ENCODE measurements at places on chromosomes 3 and 15. TPM values are rescaled to one million over a fixed set of nuclear protein-coding genes. Genes with fewer than 3 reads are reported as not detected.

SH3GL3 gene
- 0.29 TPM for total RNA-seq

DNA sequence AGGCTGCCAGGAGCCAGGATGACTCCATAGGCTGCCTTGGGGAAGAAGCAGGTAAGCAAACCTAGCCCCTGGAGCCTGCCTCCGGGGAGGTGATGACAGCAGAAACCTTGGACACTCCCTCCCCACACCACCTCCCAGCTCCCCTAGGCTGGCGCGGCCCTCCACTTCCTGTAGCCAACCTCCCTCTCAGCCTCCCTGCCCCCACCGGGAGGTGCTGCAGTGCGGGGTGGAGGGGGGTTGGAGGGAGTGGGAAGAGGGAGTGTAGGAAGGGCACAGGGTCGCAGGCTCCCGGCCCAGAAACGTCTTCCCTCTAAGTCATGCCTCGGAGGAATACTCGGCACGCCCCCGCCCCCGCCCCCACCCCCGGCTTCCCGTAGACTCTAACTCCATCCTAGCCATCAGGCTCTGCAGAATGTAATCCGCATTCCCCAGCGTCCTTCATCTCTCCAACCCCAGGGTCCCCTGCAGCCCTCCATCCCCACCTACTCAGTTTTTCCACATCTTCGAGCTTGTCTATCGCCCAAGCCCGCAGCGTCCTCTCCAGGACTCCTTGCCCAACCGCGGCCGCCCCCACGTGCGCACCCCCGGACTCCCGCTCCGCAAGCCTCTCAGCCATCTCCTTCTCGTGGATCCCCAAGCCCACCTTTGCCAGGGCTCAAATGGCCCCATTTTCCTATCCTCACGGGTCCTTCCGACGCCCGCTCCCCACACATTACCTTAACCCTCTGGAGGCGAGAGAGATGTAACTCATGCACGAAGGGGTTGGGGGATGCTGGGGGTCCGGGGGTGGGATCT, 528 bp downstream of the LPCAT4 start:
- DNase-seq: peak; percentile 90

CHRNB4 gene
- total RNA-seq: not detected

- peak; percentile 93 for DNase-seq
Measured at GRCh38 chr3:50256978-50257890, 11.7 kb upstream of the SEMA3B start.

DNA sequence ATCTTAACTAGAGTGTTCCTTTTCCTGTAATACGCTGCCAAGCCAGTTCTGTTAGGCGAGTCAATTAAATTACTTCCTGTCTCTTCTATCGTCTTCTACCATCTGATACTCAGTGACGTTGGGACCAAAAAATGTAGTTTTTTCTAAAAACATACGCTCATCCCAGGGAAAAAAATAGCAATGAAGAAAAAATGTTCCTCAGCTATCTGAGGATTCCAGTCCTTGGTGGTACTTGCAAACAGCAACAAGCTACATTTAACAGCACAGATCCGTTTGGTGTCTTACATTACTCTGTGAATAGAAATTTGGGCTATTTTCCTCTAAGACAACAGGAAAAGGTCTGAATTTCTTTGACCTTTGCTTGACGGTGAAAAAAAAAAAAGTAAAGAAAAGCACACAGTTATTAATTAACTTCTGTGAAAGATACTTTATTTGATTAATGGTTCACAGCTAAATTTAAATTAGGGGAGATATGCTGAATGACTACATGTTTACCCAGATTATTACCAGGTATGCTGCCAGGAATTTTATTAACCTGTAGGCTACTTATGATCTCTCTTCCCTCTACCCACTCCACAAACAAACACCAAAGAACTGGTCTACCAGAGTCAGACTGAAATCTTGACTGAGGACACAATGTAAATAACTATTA, 254.4 kb upstream of the ZPLD1 start:
- DNase-seq: no peak

HCN4 gene
- not detected for total RNA-seq

DNA sequence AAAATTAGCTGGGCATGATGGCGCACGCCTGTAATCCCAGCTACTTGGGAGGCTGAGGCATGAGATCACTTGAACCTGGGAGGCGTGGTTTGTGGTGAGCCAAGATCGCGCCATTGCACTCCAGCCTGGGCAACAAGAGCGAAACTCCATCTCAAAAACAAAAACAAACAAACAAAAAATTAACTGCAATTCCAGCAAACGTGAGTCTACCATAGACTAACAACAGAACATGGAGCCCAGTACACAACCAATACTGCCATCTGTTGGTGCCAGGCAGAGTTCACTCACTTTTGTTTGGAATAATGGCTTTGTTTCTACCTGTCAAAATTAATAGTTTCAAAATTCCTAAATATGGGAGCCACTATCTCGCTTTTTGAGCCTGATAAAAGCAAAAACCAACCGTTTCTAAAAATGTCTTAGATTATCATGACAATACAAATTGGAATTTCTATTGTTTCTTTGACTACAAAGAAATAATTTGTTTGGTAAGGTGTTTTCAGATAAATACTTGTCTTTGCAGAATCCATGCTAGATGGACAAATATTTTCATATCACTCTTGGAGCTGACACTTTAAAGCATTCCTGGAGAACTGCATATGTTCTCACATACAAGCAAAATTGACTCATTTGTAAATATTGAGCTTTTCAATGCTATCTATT, 45.0 kb downstream of the GPR176 start:
- no peak for DNase-seq

GRCh38 chr3:132265028-132265427, 52.2 kb upstream of the ACP3 start:
- no peak for DNase-seq

GRCh38 chr3:13419505-13420044, 547 bp downstream of the NUP210 start:
- peak; percentile 78 for DNase-seq

GPR87 gene
- total RNA-seq: not detected

DNA sequence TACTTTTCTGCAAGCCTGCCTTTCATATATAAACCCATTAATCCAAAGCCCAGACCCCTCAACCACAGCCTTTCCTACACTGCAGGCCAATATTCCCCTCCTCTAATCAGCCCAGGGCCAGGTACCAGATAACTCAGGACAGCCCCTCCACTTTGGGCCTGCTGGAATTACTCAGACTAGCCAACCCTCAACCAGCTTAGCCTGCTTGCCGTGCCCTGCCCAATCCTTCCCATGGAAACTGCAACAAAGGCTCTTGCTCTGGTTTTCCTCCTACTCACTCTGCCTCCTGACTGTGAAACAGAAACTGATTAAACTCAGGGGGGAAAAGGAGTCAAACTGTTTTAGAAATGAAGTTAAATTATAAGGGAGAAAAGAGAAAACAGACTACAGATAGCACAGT, 248.1 kb downstream of the KLF13 start:
- no peak for DNase-seq
